HS-27A (cell line): ENCODE measurements at places on chromosomes 5 and 9.

GRCh38 chr5:151700820-151701219, 14.1 kb upstream of the SPARC start:
- no peak for DNase-seq

DNA sequence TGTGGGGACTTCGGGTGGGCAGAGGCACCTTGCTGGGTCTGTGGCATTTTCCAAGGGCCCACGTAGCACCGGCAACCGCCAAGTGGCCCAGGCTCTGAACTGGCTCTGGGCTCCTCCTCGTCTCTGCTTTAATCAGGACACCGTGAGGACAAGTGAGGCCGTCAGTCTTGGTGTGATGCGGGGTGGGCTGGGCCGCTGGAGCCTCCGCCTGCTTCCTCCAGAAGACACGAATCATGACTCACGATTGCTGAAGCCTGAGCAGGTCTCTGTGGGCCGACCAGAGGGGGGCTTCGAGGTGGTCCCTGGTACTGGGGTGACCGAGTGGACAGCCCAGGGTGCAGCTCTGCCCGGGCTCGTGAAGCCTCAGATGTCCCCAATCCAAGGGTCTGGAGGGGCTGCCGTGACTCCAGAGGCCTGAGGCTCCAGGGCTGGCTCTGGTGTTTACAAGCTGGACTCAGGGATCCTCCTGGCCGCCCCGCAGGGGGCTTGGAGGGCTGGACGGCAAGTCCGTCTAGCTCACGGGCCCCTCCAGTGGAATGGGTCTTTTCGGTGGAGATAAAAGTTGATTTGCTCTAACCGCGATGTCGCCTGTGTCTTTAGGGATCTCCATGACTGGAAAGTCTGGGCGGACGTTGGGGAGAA, 5.8 kb downstream of the DPP7 start:
- no peak for DNase-seq

GRCh38 chr5:545641-546375, 21.6 kb upstream of the SLC9A3 start:
- no peak for DNase-seq

GRCh38 chr5:135942202-135942771, 12.5 kb downstream of the LECT2 start:
- no peak for DNase-seq

DNA sequence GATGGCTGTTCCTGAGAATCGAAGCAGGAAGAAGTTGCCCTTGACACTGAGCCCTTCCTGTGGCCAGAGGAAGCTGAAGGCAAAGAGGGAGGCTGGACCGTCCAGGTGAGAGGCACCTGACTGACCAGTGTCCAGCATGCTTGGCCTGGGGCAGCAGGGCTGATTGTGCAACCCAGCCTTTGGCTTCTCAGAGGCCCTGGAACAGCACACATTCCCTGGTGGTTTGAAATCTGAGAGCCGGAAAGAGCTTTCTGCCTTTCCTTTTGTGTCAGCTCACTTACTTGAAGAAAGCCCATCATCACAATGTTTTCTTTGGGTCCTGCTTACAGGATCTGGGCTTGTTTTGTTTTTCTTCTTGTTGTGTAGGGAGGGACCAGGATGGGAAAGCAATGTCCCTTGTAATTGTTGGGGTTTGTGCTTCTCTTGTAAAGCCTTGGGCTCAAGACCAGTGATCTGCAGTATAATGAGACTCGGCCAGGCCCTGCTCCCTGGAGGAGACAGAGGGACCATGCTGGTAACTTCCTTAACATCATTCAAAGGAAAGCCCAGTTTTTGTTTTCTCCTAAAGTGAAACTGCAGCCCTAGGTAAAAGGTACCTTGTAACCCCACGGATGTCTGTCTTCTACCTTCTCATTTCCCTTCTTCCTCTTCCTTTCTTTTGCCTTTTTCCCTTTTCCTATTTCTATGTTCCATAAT, 213.7 kb downstream of the NXNL2 start:
- DNase-seq, result no peak

GRCh38 chr5:58849921-58850667, 267.2 kb downstream of the RAB3C start:
- DNase-seq, result no peak
